HFFc6 (cell line): ENCODE measurements at places on chromosomes 3 and 15. TPM values are rescaled to one million over a fixed set of nuclear protein-coding genes. Genes with fewer than 3 reads are reported as not detected.

The CLDN18 gene
- not detected in 3 replicates for total RNA-seq

The MOBP gene
- not detected in 3 replicates for total RNA-seq

The CKMT1A gene
- total RNA-seq = not detected in 3 replicates

The IL20RB gene
- total RNA-seq = 0.66 to 1.5 TPM (median 1.4 TPM) in 3 replicates

The CDC25A gene
- total RNA-seq = 5.4 to 10.8 TPM (median 8.6 TPM) in 3 replicates

The RARB gene
- total RNA-seq = 1.6 TPM in 1 of 3 replicates, not detected in the others

The CRYGS gene
- total RNA-seq = 0.34 to 0.63 TPM in 2 of 3 replicates, not detected in the other

The AGTR1 gene
- total RNA-seq = 0.12 TPM in 1 of 3 replicates, not detected in the others
